CD4-positive, alpha-beta T cell treated with Interferon gamma for 1 hour (primary cell): ENCODE measurements at places on chromosomes 2 and 18.

GRCh38 chr2:5315041-5315440 lies 377.1 kb upstream of the SOX11 start:
- DNase-seq: no peak

- no peak for DNase-seq
These were observed 226.3 kb upstream of the SMAD7 start for GRCh38 chr18:49177071-49177470.

DNA sequence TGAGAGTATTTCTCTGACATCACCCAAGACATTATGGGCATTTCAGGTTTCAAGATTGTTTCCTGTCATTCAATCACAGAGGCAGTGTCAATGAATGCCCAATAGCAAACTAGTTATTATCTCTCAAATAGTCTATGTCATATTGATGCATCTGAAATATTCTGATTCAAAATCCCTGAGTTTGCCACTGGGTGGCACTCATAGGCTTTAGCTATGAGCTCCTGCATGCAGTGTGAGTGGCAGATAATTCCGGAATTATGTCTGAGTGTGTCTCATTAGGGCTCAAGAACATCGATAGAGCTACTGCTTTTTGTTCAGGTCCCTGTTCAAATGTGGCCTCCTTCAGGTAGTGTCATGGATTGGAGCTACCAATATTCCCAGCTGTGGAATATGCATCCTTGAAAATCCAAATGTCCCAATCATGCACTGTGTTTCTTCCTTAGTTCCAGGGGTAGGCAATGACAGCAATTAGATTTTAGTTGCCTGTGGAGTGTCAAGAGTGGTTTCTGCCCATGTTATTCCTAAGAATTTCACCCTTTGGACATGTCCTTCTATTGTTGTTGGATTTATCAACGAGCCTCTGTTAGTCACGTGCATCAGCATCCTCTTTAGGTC lies 7.8 kb upstream of the OR6B3 start:
- DNase-seq: no peak

- DNase-seq: no peak
These were observed 22.6 kb downstream of the PLEK start for GRCh38 chr2:68387408-68388350.

GRCh38 chr2:85790499-85791188 lies 36.9 kb downstream of the ATOH8 start:
- DNase-seq: no peak

DNA sequence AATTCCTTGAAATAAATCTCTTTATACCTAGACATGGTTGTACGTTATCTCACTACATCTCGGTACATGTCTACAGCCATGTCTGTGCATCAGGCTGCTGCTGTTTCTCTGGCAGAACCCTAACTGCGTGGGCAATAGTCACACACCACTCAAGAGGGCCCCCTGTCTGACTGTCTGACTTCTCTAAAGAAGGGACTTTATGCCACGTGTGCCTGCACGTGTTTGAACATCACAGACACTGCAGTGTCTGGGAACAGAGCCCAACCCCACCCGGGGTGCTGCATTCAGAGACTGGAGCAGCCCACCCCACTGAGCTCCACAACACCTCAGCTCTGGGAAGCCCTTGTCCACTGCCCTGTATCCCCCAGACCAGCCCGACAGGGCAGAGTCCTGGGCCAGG lies 55.0 kb downstream of the KIF1A start:
- DNase-seq: no peak

GRCh38 chr2:179441551-179441950 lies 176.9 kb upstream of the SESTD1 start:
- no peak for DNase-seq

DNA sequence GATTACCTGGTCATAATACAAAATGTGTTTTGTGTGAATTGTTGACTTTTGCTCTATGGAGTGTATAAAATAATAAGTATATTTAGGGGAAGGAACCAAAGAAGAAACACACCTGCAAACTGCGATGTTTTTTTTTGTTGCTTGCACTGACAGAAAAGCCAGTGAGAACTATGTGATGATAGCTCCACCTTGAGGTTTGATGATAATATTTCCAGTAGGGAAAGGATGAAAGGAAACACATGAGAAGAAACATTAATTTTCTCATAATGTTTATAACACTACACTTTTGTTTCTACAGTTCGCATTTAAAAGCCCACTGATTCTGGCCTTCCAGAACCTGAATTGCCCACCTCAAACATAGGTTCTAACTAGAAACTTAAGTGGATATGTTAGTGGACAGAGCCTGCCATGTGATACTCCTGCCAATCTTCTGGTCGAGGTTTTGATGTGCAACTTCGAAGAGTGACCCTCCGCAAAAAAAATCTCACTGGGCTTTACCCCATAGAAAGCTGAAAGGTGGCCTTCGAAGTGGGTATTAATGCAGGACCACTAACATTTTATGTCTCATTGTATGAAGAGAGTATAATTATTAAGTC lies 476.4 kb upstream of the SPHKAP start:
- no peak for DNase-seq

DNA sequence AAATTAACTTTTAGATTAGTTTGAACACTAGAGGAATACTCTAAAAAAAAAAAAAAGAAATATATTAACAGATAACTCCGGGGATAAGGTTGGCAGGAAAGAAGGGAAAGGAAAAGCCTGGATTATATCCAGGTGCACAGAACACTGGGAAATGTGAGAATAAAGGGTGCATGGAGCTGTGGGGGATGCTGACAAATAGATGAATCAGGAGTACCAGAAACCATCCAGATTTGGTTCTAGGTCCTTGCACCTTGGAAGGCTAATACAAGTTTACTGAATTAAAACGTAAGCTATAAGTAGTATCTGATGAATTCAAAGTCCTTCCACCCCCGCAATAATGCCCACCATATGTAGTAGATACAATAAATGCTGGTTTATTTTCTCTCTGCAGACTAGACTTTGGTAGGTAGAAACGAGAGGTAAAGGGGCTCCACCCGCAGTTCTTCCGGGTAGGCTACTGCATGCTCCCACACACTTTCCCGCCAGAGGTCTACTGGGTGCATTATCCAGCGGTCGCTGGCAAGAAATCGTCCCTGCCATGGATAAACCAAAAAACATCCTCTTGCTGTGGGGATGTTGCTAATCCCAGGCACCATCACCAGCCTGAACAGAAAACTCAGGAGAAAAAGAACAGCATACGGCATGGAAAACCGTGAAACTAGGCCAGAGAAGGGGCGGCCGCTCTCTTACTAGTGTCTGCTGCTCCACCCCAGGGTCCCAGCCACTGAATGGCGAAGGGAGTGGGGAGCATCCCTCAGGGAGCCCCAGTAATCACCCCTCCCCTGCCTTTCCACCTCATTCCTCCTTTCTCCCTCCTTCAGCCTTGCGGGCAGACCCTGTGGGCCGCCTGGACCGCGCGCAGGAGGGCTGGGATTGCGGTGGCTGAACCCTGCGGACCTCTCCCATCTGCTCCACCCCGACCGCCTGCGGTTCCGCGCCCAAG lies 1.5 kb downstream of the CNRIP1 start:
- no peak for DNase-seq

- DNase-seq: no peak
These were observed 11.4 kb downstream of the MROH2A start for GRCh38 chr2:233789554-233789953.

DNA sequence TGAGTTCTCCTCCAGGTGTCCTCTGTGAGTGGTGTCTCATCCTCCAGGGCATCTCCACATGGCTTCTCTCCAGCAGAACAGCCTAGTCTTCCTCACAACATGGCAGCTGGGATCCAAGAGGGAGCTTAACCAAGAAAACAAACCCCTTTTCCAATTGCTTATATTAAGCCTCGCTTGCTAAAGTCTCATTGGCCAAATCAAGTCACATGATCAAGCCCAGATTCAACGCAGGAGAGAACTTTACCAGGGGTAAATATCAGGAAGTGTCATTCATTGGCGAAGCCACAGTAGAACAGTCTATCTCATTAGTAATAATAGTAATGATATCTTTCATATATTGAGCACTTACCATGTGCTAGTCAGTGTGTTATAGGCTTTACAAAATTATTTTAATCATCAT lies 53.1 kb downstream of the CDC42EP3 start:
- DNase-seq: no peak

DNA sequence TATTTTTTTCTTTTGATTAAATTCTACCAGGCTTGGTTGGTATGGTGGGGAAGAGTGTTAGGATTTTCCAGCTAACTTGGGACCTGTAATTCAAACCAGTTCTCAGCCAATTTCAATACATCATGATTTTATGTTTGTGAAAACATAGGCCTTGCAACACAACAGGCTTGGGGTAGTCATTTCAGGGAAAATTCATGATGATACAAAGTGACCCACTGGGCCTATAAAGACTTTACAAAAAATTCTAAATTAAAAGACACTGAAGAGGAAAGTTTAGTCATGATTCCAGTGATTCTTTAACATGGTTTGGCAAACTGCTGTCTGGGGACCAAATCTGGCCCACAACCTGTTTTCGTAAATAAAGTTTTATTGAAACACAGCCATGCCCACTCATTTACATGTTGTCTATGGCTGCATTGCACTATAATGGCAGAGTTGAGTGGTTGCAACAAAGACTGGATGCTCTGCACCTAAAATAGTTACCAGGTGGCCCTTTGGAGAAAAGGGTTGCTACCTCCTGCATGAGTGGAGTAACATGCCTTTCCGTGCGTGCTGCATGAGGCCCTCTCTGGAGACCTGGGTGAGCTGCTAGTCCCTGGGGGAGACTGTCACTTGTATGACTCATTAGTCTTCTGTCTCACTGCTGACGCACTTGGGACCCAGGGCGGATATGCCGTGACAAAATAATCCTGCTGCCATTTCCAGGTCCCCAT lies 73.6 kb downstream of the NPAS2 start:
- no peak for DNase-seq

- DNase-seq: no peak
These were observed 39.1 kb upstream of the B3GNT7 start for GRCh38 chr2:231356466-231356844.

DNA sequence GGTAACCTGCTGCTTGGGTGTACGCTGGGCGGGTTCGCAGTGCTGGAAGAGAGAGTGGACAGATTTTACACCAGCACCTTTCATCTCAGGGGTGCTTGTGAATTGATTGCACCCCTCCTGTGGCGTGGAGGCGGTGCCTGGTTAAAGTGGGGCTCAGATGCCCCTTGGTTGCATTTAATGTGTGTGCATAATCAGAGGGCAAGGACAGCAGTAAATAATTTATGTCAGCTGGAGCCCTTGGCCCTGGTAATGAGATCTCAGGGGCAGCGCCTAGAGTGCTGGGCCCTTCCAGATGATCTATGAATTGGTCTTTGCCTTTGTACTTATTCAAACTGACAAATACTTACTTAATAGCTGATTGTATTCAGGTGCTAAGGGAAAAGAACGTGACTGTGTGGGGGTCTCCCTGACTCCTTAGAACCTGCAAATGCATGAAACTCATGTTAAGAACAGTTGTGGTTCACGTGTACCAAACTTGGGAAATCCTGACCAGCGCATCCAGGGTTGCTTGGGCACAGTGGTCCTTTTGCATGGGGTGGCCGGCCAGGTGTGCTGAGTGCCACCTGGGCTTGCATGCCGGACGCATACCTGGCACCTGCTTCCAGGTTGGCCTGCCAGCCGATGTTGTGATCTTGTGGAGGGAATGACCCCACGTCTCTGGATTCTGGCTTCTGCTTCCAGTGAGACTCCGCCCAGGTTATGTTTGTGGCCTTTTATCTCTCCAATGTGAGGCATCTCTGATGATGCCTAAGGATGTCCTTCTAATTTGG lies 118.5 kb downstream of the AGAP1 start:
- DNase-seq: no peak

DNA sequence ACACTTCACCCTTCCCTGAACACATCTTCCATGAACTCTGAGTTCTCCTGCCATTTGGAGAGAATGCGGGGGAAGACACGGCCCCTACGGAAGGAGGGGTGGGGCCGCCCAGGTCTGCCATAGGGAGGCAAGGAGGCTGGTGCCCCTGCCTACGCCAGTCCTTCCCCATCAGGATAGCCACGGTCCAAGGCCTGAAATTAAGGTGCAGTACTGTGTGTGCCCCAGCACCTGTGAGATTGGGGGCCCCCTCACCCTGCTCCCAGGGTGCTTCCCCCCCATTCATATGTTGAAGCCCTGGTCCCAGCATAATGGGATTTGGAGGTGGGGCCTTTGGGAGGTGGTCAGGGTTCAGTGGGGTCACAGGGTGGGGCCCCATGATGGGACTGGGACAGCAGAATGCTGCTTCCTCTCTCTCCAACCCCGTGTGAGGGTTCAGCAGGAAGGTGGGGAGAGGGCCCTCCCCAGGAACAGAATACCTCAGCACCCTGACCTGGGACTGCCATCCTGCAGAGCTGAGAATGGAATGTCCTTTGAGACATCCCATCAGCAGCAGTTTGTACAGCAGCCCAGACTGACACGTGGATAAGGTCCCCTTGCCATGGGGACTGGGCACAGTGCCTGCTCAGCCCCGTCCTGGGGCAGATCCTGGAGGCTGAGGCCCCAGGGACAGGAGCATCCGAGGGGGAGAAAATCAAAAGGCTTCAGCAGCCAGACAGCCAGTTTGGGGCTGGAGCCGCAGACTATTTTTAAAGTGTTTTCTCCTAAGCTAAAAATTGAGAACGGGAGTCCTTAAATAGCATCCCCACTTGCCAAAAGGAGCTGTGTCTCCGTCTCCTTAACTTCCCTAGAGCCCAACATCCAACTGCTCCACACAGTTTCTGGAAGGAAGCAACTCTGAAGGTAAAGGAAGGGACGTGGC lies 105.1 kb downstream of the NDUFA10 start:
- DNase-seq: no peak

- no peak for DNase-seq
These were observed 41.5 kb upstream of the ZBTB7C start for GRCh38 chr18:48450685-48451084.

- no peak for DNase-seq
These were observed 63.9 kb downstream of the ICOS start for GRCh38 chr2:204000446-204000845.

DNA sequence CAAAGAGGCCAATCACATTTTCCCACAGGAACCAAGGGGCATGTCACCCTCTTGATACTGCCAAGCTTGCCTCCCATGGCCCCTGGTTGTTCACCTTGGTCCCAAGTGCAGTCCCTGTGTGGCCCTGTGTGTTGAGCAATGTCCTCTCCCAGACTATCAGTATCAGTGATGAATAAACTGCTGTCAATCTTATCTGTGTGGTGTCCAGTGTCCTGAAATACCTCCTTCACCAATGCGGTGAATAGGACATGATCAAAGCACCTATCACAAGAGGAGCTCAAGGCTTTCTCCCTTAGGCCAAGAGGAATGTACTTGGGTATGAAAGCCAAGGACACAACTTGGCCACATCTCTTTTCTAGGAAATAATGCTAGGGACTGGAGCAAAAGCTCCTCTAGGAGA lies 68.2 kb downstream of the MAIP1 start:
- DNase-seq: no peak

GRCh38 chr2:230976671-230977171 lies 19.2 kb upstream of the SPATA3 start:
- no peak for DNase-seq

DNA sequence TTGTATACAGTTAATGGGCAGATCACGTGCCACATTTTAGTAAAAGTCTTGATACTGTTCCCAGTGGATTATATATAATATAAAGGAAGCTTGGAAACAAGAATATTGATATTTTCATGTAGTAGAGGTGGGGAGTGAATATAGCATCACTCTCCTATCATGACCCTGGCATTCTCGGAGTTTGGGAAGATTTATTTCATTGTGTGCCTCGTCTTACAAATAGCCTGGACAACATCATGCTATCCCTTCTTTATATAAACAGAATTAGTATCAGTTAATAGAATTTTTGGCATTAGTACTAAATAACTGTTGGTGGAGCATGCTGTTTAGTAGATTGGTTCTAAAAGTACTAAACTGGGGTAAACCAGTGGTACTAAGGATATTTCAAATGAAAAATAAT lies 212.0 kb upstream of the BOD1L2 start:
- no peak for DNase-seq
